Right forelimb (tissue), 1 donor: ENCODE measurements at places on chromosomes 7 and 10.

- no peak for DNase-seq
Observed at GRCh38 chr7:17910377-17910776, 29.9 kb downstream of the SNX13 start.

- no peak for DNase-seq
Observed at GRCh38 chr7:72325561-72325960, 86.6 kb downstream of the CALN1 start.

GRCh38 chr10:26869528-26869927, 8.8 kb upstream of the ABI1 start:
- no peak for DNase-seq

GRCh38 chr10:67792653-67793052, 45.3 kb downstream of the DNAJC12 start:
- no peak for DNase-seq

DNA sequence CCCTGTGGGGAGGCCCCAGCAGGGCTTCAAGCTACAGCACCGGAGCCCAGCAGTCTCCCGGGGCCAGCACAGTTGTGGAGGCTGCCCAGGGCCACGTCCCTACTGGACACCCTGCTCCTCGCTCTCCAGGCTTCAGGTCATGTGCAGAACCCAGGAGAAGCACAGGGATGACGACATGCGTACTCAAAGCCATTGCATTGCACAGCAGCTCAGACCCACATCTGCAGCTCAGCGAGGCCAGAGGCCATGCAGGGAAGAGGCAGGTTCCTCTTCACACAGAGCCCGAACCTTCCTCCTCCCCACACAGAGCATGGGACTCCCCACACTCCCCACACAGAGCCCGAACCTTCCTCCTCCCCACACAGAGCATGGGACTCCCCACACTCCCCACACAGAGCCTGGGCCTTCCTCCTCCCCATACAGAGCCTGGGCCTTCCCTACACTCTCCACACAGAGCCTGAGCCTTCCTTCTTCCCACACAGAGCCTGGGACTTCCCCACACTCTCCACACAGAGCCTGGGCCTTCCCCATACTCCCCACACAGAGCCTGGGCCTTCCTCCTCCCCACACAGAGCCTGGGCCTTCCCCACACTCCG, 12.3 kb downstream of the CFAP46 start:
- DNase-seq, result no peak

- peak; percentile 16 for DNase-seq
Observed at GRCh38 chr10:47239211-47239610, 60.8 kb upstream of the GDF10 start.

DNA sequence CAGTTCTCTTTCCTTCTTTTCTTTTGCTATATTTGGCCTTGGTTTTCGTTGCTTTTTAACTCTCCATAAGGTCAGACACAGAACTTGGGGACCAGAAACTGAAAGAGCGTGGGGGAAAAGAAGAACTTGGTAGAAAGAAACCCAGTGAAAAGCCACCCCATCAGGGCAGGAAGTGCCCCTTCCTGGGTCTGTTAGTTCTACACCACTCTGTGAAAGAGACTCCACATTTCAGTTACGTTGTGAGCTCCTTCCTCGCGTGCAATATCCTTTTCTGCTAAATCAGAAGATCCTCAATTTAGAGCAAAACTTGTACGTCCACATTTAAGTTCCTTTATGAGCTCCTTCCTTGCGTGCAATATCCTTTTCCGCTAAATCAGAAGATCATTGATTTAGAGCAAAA, 220.6 kb upstream of the FOXK1 start:
- no peak for DNase-seq

GRCh38 chr7:21427182-21427870, 557 bp upstream of the SP4 start:
- DNase-seq, result peak; percentile 99

DNA sequence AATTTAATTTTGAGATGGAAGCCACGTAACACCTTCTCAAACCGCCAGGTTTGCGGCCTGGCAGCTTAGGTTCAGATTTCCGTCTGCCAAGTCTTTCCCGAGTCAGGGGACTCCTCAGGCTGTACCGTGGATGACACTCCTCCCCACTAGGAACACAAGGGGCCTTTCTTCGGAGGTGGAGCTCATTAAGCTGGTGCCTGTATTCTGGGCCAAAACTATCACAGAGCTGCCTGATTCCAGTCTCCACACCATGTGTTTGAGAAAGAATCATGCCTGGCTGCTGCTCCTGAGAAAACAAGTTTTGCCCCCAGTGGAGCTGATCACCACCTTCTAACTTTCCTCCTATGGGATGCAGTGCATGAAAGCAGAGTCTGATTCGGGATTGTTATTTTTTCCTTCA, 44.8 kb downstream of the TMEM209 start:
- no peak for DNase-seq

DNA sequence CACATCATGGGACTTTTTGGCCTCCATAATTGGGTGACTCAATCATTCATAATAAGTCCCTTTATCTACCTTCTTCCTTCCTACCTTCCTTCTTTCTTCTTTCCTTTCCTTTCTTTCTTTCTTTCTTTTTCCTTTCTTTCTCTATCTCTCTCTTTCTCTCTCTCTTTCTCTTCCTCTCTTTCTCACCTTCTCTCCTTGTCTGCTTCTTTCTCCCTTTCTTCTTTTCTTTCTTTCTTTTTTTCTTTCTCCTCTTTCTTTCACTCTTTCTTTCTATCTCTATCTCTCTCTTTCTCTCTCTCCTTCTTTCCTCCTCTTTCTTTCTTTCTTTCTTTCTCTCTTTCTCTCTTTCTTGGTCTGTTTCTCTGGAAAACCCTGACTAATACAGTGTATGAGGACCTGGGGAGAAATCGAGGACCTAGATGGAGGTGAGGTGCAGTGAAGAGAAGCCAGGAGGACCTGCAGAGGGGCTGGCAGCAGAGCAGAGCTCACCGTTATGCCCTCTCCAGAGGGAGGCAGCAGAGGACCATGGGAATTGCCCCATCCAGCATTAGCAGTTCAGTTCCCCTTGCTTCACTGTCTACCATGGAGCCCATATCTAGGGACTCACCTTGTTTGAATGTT, 52.7 kb upstream of the BTRC start:
- no peak for DNase-seq

- no peak for DNase-seq
Observed at GRCh38 chr10:118870467-118871243, 115.9 kb upstream of the CACUL1 start.

GRCh38 chr7:24133691-24134090, 150.3 kb upstream of the NPY start:
- DNase-seq, result no peak

DNA sequence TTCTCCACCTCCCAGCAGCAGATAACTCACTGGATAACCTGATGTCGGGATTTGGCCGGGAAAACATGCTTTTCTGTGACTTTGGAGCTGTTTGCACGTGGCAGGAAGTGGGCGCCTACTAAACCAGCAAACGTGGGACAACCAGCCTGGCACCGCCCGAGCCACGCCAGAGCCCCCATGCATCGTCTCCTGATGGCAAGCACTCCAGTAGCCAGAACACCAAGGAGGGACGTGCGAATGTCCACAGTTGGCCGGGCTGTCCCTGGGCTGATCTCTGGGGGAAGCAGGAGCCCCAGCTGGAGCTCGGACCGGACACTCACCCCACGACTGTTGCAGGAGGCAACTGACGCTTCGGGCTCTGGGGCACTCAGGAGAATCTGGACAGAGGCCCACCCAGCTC, 7.1 kb downstream of the ADGRA1 start:
- no peak for DNase-seq

GRCh38 chr7:44735403-44736165, 13.1 kb upstream of the ZMIZ2 start:
- DNase-seq, result no peak

DNA sequence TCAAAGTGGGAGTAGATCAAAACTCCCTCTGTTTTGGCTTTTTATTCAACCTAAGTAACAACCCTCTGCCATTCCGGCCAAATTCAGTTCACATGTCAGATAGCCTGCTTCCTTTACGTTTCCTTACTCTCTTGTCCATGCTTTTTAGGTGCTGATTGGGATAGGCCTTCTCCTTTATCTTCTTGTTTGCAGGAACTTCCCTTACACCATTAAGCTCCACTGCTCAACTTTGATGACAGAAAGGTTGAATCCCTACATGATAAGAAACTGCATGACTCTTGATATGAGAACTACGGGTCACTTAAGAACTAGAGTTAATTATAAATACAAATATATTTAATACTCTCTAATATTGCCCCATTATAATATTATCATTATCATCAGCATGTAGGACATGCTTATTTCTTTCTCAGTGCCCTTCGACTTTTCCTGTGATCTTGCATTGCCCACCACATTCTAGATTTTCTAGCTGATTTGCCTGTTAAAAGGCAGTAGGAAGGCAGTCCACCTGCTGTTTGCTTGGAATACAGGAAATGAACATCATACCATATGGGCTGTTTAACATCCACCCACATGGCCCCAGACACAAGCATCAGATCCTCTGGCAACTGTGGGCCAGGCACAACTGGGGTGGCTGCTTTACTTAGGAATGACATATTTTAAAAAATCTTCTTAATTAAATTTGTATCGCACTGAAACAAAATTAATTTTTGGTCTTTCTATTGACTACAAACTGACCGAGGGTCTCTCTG, 59.7 kb upstream of the CCDC6 start:
- no peak for DNase-seq

DNA sequence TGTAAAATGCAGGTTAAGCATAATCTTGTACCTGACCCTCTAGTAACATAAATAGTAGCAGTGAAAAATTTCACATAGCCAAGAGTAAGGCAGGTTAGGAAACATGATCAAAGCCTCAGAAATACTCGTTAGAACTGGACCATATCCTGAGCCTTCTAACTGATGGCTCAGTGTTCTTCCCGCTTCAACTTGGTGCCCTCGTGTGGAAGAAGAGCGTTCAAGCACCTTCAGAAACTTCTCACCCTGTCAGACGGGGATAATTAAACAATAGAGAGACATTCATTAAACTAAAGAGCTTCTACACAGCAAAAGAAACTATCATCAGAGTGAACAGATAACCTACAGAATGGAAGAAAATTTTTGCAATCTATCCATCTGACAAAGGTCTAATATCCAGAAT, 124.5 kb downstream of the MYOF start:
- no peak for DNase-seq

DNA sequence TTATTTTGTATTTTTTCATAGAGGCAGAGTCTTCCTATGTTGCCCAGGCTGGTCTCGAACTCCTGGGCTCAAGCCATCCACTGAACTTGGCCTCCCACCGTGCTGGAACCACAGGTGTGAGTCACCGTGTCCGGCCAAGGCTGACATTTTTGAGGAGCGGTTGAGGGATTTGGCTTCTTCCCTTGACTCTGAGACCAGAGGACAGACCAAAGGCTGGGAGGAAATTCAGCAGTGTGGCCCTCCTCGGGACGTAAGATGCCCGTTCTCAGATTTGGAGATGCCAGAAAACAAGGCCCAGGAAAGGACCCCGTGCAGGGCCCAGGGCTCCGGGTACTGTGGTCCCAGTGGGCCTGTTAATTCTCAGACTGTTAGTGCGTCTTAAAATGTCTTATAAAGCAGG, 146.2 kb downstream of the WDR37 start:
- peak; percentile 7 for DNase-seq

DNA sequence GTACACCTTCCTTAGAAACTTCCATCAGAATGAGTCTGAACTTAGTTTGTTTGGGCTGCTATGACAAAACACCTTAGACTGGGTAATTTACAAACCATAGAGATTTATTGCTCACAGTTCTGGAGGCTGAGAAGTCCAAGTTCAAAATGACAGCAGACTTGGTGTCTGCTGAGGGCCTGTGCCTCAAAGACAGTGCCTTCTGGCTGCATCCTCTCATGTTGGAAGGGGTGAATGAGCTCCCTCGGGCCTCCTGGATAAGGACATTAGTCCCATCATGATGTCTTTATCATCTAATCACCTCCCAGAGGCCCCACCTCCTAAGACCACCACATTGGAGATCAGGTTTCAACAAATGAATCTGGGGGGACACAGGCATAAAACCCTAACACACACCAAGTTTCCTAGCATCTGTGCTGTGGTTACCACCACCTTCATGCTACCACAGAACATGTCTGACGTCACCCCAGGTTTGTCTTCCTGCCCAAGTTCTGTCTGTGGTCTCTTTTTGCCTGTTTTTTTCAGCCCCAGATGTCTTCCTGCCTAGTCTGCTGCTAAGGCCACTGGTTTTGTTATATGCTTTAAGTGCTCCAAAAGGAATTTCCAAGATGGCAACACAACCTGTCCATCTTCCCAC, 150.9 kb upstream of the COBL start:
- DNase-seq, result no peak

DNA sequence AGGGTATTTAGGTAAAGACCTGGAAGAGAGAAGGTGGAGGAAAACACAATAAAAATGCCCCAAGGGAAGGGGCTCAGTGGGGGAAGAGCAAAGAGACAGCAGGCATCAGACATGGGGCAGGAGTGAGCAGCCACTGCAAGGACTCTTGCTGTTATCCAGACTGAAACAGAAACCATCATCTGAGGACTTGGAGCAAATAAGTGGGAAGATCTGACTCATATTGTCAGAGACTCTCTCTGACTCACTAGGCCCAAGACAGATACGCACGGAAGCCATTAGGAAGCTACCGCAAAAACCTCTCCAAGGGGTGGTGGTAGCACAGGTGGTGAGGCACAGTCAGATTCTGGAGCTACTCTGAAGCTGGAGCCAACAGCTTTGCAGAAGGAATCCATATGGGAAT, 110.7 kb downstream of the RNF32 start:
- no peak for DNase-seq

- no peak for DNase-seq
Observed at GRCh38 chr10:72025832-72026231, 61.6 kb downstream of the CHST3 start.

- DNase-seq, result no peak
Observed at GRCh38 chr7:2860627-2861133, 16.6 kb upstream of the GNA12 start.

DNA sequence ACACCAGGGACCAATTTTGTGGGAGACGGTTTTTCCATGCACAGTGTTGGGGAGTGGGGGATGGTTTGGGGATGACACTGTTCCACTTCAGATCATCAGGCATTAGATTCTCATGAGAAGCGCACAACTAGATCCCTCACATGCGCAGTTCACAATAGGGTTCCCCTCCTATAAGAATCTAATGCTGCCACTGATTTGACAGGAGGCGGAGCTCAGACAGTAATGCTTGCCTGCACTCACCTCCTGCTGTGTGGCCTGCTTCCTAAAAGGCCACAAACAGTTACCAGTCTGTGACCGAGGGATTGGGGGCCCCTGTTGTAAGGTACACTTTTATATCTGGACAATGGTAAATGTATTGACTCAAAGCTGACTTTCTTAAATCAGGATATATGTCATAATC, 45.6 kb upstream of the TRIL start:
- DNase-seq, result no peak

- DNase-seq, result peak; percentile 76
Observed at GRCh38 chr7:95549818-95550529, 46.3 kb downstream of the PDK4 start.

DNA sequence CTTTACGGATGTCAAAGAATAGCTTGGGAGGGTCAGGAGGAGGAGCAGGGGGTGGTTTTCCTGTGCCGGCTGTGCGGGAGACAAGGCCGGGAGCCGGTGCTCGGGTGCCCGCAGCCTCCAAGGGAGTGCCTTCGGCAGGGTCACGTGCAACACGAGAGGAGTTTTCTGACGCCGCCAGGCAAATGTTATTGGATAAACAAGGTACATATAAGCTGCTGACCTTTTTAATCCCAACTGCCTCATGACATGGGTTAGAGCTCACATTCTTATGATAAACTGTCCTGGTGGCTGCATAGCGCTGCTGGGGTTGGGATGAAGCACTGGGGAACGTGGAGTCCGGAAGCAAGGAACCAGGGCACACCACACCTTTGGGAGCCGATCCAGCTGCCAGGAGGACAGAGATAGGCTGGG, 124.8 kb upstream of the PDLIM1 start:
- no peak for DNase-seq

GRCh38 chr10:17504547-17505245, 50.3 kb upstream of the ST8SIA6 start:
- DNase-seq, result no peak
